Kidney glomerular epithelial cell (primary cell): ENCODE measurements at places on chromosomes 4 and X.

GRCh38 chr4:38939165-38939564 is 71.6 kb downstream of the FAM114A1 start:
- peak; percentile 13 for DNase-seq

DNA sequence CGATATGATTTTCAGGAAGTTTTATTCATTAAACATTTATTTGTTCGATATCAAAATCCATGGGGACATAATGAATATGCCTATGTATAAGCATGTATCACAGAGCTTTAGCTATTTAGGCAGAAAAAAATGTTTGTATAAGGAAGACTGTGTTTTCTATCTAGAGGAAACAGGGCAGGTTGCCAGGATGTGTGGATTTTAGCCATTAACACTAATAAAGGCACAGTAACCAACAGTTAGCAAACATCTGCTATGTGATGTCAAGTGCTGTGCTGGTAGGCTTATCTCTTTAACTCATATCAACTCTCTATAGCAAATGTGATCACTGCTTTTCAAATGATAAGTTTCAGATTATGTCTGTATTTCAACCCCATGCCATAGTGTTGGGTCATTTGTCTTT is 708.9 kb upstream of the HS3ST1 start:
- no peak for DNase-seq

GRCh38 chrX:13650318-13650717 is 2.6 kb upstream of the TCEANC start:
- no peak for DNase-seq

GRCh38 chrX:17192106-17192505 is 182.9 kb upstream of the NHS start:
- DNase-seq, result peak; percentile 21

DNA sequence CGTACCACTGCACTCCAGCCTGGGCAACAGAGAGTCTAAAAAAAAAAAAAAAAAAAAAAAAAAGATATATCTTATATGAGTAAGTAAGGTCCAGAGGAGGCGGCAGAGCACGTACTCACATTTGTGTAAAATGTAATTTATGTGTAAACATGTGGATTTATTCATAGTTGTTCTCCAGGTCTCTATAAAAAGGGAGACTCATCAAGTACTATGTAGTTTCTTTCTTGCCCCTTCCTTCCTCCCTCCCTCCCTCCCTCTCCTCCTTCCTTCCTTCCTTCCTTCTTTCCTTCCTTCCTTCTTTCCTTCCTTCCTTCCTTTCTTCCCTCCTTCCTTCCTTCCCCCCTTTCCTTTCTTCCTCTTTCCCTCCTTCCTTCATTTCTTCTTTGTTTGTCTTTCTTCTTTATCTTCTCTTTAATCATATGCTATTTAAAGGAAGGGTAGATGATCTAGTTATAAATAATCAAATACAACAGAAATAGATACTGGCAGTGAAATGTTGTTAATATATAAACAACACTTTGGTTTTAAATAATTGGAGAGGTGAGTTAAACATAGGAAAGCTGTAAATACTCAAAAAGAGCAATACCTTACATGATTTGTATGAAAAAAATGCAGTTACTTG is 344.8 kb downstream of the ANK2 start:
- no peak for DNase-seq

DNA sequence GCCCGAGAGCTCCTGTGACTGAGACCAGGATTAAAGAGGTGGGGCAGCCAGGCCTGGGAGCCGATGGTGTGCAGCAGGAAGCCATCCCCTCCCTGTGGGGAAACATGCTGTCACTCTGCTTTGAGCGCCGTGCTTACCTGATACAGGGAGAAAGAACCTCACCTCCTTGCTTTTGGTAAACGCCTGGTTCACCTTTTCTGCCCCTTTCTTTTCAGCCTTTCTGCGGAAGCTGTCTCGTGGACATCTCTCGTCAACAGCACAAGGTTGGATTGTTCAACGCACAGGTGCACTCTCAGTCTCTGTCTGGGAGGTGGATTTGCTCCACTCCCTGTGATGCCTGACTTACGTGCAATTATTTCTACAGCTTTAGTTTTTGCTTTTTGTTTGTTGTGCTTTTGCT is 12.0 kb downstream of the ZFYVE28 start:
- DNase-seq, result no peak

- no peak for DNase-seq
Observed at GRCh38 chr4:169861593-169861992, 103.8 kb upstream of the HPF1 start.

GRCh38 chr4:153521999-153522801 is 56.0 kb downstream of the TMEM131L start:
- no peak for DNase-seq
